ENCODE measurements at places on chromosomes 4 and X.
A peak's percentile ranks its signal among the peaks of the same experiment; 100 is the strongest.

GRCh38 chr4:55123791-55124190 is 1.6 kb downstream of the KDR start:
- DNase-seq: no peak

DNA sequence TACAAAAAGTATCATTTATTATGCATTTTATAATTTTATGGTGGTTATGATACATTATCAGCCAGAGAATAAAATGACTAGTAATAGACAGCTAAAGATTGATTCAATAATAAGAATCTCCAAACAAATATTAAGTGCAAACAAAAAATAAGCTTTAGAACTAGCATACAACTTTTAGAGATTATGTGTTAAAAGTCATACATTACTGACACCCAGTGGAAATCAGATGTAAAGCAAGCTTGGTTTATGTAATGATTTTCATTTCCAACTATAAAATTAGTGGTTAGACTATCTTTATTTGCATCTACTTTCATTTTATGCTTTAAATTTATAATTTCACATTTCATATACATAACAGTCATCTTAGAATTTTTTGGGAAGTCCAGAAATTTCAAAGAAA is 57.7 kb downstream of the IL13RA2 start:
- no peak for DNase-seq

- no peak for DNase-seq
Observed at GRCh38 chr4:10342866-10343265, 114.4 kb downstream of the ZNF518B start.

GRCh38 chrX:5236096-5236495 is 992.6 kb downstream of the NLGN4X start:
- DNase-seq: no peak

DNA sequence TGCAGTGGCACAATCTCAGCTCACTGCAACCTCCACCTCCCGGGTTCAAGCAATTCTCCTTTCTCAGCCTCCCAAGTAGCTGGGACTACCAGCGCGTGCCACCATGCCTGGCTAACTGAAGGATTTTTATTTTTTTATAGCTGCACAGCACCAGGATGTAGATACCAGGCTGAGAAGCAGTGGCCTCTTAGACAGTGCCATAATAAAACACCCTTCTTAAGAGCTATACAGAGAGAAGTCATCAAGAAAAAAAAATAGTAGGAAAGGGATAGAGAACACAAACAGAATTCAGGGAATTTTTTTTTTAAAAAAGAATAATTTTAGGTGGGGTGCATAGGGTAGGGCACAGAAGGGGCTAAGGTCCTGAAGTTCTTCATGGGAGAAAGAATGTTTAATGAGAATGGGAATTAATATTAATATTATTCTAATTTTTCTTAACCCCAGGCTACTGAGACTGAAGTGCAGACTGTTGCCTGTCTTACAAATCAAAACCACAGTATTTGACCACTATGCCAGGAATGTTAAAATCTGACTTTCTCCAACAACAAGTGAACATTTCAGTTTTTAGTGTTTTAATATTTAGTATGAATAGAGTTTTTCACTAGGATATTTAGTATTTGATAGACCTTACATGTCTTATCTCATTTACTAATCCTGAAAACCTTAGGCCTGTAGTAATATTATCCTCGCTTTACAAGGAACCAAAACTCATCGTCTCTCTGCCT is 146.7 kb downstream of the KCNIP4 start:
- no peak for DNase-seq

DNA sequence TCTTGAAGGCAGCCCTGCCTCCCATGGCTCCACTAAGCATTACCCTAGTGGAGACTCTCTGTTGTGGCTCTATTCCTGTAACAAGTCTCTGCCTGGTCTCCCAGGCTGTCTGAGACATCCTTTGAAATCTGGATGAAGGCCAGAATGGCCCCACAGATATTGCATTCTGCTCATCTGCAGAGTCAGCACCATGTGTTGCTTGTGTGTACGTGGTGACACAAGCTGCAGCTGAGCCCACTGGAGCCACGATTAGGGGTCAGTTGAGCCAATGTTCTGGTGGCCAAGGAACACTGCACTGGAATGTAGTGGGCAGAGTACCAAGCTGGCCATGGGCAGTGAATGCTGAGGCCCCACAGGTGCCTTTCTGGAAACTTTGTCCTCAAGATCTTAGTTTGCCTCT is 29.2 kb downstream of the GRID2 start:
- no peak for DNase-seq

DNA sequence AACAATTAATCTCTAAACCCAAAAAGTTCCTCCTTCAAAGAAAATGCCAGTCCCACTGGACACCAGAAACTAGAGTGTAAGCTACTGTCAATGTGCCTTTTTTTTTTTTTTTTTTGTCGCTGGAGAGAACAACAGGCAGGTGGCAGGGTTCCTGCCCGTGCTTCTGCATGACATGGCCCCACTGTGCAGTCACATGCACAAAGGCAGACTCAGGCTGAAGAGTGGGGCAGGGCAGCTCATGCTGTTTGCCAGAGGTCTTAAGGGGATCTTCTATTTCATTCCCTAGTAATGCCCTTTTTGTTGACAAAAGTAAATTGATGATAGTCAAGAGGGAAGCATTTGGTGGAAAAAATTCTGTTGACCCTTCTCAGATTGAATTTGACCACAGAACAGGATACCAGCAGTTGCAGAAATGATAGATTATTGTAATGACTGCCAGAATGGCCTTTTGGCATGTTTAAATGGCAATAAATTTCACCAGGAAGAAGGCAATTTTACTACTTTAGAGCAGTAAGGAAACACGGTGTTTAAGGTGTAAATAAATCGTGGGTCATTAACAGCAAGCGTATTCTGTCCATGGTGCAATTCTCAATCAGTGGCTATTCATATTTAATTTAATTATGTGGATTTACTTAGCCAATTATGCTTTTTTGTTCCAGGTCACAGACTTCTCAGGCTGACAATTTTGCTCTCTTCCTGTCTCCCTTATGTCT is 80.9 kb downstream of the NKX6-1 start:
- DNase-seq: no peak

GRCh38 chr4:70930530-70931256 is 28.5 kb downstream of the MOB1B start:
- DNase-seq: no peak

DNA sequence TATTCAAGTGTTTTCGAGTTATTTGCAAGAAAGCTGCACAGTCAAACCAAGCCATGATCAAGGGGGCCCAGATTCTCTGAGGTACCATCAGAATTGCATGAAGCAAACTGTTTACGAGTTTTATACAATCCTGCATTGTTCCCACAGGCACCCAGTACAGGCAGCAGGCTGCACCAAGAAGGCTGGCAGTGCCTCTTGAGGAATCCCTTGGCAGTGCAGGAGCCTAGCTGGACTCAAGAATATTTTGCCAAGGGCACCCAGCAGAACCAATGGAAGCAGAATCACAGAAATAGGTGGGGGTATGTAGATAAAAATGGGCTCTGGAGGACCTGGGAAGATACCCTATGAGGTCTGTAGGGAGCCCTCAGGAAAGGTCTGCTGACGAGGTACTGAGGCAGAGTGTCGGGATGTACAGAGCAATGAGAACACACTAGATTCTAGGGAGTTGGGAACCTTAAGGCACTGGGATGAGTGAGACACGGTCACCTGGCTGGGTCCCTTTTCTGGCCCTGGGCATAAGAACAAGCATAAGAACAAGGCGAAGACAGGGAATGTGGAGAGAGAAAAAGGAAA is 2.5 kb upstream of the PLP1 start:
- DNase-seq: peak; percentile 3

DNA sequence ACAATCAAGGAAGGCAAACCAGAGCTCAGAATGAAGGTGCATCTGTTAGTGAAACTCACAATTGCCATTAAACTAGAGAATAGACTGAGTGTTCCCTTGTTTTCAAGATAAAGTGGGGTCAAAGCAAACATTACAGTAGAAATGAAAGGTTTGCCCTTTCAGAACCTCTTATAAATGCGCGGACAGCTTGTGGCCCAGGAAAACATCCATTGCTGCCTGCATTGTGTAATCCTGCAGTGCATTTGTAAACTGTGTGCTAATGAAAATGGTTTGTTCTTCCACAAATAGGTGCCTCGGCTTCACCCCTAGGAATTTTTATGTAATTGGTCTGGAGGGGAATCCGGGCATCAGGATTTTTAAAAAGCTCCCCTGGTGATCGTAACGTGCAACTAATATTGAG is 62.8 kb downstream of the SNX25 start:
- no peak for DNase-seq

DNA sequence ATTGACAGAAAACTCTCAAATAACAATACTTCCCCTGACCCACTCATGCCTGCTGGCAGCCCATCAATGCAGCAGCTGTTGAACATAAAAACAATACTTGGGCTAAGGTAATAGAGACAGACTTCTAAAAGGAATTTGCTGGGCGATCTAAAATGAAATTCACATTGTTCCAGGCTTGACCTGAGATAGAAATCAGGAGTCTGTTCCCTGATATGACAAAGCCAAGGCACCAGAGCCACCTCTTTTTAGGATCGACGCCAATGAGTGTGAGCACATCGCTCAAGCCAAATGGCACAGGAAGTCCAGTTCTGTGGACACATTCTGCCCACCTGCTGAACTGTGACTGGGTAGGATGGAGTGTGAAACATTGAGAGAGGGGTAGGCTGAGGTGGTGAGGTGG is 4.9 kb downstream of the SEPTIN11 start:
- DNase-seq: no peak

DNA sequence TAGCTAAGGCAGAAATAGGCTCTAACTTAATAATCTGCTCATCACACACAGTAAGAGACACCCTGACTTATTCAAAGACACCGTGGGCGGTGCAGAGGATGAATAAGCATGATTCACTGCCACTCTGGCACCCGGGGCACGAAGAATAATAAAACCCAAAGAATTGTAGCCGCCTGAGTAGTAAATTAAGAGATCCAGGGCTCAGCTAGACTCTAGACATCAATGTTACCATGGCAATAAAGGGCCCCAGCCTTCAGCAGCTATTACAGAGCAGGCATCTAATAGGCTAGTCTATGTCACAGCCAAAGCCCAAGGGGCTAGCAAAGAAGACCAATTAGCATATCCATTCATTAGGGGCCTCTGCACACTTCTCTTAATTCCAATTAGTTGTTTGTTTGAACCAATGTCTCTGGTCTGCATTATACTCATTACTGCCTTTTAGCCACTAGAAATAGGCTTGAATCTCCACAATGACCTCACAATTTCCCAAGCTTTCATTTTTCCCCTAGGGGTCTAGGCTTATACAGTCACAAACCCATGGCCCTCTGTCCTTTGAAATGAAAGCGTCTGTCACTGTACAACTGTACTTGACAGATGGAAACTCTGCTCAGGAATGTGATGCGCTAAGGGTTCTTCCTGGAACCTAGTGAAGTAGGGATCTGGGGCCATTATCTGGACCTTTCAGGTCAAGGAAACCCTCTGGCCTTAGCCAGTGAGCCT is 3.0 kb upstream of the ATP1B4 start:
- no peak for DNase-seq

DNA sequence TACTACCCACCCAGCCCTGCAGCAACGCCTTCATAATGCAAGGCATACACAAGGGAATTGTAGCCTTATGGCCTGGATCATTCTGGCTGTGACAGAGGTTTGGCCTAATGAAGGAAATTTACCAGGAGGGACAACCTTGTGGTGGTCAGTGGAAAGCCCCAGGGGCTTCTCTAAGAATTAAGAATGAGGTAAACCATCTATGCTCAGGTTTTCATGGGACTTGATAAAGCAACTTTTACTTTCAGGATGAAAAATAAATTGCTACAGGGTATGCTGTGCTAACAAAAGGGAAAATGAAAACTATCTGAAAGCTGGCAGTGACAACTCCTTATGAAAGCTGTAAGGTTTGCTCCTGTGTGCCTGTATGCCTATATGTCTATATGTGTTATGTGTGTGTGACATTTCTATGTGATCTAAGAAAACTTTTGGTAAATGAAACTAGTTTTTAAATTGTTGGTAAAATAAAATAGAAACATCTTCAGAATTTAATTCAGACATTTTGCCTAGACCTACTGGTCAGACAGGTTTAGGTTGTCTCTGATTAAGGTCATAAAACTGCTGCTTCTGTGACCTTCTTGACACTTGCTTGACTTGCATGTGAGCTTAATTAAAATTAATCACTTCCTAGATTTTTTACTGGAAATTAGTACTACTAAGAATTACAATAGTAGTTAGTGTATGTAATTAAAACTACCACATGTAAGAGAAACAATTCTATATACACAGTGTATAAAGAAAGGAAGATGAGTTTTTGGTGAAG is 19.9 kb upstream of the TXK start:
- peak; percentile 58 for DNase-seq

- DNase-seq: no peak
Observed at GRCh38 chrX:38607976-38608375, 46.6 kb downstream of the TSPAN7 start.

DNA sequence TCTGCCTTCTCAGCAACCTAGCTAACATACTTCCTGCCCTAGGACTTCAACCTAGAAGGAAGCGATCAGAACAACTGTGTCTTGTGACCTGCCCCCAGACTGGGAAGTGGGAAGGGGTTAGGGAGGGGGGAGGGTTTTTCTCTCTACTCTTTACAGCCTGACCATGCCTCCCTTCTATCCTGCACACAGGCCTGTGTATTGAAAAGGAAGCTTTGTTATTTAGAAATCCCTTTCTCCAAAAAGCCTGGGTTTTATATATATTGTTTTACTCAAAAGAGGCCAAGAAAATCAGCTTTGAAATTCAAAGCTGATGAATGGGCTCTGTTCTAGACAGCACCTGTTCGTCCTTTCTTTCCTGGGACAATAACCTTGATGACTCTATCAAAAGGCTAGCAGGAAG is 35.2 kb upstream of the SMS start:
- DNase-seq: no peak

DNA sequence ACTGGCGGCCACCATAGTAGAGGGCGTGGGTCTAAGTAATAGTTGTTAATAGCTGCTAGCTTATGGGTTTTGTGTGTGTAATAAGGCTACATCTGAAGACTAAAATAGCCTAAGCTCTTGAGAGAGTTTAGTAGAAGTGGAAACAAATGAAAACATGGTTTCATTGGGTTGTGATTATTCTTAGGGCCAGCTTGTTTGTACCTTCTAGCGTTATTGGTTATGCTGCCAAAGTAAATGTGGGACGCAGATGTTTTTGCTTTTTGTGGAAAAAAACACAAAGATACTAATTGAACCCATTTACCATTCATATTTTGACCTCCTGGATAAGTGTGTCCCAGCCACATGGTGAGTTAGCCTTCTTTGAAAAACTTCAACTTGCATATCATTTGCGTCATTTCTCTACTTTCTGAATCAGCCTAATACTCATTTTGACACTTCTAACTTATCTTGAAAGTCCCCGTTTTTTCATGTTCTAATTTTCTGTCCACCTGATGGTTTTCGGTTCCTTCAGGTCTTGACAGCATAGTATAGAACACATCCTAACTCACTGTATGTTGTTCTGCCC is 305.3 kb downstream of the FRMPD4 start:
- DNase-seq: peak; percentile 57

- DNase-seq: no peak
Observed at GRCh38 chr4:121056066-121056465, 16.3 kb downstream of the NDNF start.

DNA sequence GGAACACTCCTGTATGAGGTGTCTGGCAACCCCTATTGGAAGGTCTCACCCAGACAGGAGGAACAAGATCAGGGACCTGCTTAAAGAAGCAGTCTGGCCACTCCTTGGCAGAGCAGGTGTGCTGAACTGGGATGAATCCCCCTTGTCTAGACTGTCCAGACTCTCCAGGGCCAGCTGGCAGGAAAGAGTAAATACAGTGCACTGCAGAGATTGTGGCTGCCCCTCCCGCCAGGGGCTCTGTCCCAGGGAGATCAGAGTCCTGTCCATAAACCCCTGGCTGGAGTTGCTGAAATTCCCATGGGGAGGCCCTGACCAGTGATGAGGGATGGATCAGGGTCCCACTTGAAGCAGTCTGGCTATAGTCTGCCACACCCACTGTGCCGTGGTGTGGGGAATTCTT is 17.7 kb downstream of the STPG2 start:
- no peak for DNase-seq
